ENCODE measurements at places on chromosomes 7 and 10.

- DNase-seq, result no peak
Measured at GRCh38 chr10:73480158-73480557, 15.7 kb downstream of the PPP3CB start.

GRCh38 chr7:70570029-70570428, 561.9 kb upstream of the GALNT17 start:
- DNase-seq, result no peak

- no peak for DNase-seq
Measured at GRCh38 chr7:85156661-85157208, 30.1 kb downstream of the SEMA3D start.

DNA sequence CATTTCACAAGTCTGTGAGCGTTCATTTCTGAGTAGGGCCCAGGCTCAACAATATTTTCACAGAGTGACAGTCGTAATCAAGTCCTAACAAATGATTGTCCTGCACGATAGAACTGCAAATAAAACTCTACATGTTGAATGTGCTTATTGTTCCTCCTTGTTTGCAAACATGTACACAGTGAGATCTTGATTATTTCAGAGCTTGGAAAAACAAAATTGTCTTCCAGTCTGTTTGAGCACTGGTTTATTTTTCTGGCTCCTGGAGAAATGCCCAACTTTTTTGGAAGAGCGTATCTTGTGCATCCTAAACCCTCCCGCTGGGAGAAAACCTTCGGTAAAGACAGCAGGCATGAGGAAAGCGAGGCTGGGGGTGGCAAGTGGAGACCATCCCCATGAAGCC, 91.1 kb downstream of the TEX36 start:
- DNase-seq, result no peak

DNA sequence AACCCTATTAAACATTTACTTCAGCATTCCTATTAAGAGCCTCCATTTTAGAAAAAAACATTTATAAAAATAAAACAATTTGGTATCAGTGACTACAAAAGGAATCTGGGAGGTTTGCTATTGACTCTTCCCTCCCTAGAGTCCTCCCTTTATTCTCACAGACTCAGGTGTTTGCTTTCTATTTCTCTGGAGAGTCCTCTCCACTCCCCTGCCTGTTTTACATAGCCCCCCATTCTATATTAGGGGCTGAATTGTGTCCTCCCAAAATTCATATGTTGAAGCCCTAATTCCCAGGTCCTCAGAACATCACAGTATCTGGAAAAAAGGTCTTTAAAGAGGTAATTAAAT, 69.8 kb downstream of the COA1 start:
- no peak for DNase-seq

DNA sequence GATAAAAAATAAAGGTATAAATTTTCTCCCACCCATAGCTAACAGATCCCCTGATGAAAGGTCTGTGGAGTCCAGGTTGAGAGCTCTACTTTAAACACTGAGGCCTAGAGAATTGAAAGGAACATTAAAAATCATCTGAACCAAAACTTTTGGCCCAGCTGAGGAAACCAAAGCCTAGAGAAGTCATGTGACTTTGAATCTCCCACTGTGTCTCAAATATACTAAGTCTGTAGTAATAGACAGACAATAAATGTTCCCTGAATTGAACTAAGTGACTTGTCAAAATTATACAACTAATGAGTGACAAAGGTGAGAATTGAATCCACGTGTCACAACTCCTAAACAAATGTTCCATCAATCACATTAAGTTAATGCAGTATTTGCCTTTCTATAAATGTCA, 5.7 kb downstream of the GBX1 start:
- DNase-seq, result no peak

DNA sequence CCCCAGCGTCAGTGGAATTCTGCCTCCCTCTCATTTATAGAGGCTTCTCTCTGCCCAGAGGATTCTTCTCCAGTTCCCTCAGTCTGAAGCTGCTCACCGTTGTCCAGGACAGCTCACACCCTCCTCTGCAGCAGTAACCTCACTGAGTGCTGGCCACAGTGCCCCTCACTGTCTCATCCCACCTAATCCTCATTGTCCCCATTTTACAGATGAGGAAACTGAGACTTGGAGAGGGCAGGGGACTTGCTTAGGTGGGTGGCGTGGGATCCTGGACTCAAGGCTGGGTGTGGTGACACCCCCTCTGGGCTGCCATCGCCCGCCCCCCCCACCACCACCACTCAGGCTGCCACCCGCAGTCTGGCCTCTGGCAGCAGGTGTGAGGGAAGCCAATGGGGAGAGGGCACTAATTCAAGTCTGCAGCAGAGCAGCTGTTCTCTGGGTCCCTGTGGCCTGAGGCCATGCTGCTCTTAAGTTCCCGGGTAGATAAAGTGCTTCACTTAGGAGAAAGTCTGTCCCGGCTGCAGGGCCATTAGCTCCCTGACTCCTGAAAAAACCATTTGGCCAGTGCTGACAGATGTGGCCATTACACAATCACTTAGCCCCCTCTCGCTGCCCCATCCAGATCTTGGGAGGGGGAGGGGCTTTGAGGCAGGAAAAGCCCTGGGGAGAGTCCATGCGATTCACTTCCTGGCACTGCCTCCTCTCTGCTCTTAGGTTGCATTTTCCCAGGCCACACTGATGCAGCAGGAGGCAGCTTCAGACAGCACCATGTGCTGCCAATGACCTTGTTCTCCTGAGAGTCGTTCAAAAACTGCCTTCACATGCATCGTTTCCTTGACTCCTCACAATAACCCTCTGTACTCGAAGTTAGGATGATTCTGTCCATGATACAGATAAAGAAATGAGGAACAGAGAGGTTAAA, 36.3 kb downstream of the DRGX start:
- DNase-seq, result no peak

Measured in SW480 (cell line).